ENCODE measurements at places on chromosomes 4 and X.
A peak's percentile ranks its signal among the peaks of the same experiment; 100 is the strongest.

- DNase-seq: no peak
Observed at GRCh38 chrX:154353172-154353843, 21.1 kb downstream of the FLNA start.

DNA sequence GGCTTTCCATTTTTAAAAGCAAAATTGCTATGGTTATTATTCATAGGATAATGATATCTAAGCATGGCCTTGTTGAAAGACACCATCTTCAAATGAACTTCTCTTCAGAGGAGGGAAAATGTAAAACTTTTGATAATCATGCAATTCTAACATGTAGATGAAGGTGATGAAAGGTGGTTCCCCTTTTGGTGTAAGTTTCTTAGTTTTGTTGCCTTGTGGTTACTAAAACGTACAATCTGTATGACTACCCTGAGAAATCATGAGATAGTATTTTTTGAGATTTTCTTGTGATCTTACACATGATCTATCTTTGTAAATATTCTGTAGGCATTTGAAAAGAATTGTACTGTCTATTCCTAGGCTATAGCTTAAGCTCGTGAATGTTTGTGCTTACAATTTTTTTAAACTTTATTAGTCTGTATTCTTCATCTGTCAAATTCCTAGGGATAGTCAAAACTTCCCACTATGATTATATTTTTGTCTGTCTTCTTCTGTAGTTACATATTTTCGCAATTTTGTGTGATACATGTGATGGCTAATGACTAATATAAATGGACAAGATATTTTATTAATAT is 47.5 kb downstream of the PTPN13 start:
- DNase-seq: no peak

DNA sequence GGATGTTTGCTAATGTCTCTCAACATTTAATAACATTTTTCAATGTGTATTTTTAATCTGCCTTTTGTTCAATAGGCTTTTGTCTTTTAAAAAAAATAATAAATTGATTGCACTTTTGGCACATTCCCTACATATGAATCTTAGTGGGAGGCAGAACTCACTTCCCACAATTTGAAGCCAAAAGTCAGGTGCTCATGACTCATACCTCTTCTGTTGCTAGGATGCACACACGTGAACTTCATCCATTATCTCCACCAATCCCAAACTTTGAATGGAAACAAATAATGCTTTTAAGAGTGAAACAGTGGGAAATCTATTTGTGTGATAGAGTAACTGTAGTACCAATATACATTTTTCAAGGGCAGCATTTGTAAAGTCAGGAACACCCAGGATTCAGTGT is 260.5 kb downstream of the IQCM start:
- DNase-seq: no peak

DNA sequence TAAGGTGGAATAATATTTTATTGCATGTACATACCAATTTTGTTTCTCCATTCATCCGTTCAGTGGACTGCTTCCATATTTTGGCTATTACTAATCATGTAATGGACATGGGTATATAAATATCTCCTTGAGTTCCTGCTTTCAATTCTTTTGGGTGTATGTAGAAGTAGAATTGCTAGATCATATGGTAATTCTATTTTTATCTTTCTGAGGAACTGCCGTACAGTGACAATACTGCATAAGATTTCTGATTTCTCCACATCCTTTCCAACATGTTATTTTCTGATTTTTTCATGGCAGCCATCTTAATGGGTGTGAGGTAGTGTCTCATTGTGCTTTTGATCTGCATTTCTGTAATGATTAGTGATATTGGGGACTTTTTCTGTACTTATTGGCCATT is 19.2 kb downstream of the ALPK1 start:
- DNase-seq: no peak

GRCh38 chr4:142566777-142567176 is 279.3 kb downstream of the INPP4B start:
- no peak for DNase-seq

DNA sequence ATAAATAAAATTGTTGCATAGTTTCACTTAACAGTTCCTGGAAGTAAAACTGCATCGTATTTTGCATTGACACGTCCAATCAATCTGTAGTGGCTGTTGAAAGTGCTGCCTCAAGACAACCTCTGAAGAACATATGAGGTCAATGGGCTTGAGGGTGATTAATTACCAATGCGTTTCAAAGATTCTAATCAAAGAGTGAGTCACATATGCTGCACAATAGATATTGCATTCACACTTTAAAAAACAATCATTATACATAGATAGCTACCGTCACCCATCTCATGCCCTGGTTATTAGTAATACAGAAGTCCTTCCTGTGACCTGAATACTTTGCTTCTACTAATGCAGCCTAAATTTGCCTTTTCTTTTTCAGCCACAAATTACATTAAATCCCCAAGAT is 743.3 kb upstream of the SLIT2 start:
- DNase-seq: no peak

GRCh38 chrX:93985344-93986307 is 311.6 kb downstream of the FAM133A start:
- DNase-seq: no peak

DNA sequence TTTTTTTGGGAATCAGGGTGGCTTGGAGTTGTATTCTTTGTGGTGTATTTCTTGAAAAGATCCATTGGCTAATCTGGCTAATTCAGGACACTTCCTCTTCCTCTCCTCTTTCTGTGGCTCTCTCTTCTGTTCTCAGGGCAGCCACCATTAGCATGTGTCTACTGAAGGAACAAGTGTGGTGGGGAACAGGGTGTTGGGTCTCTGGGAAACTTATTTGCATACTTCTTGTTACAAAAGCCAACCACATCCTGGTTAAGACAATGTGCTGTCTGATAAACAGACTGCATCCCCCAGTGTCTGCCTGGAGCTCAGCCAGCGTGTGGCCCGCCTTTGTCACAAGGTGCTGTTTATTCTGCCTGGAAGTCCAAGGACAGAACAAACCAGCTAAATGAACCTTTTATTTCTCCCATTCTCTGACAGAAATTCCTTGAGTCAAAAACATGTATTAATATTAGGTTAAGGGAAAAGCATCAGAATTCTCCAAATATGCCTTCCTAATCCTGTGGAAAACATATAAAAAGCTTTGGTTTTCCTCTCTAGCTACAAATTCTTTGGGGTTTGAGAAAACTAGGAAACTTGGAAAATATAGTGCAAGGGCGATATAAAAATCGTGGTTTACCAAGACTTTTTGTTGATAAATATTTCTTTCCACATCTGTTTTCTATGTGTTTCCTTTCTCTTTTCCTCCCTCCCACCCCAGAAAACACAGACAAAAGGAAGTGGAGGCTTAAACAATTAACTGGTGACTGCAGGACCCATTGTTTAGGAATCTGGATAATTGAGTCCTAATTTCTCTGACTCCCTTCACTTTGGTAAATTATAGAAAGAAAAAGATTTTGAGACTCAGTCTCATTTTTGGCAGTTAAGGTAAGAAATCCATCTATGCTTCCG is 203.6 kb downstream of the SPRY1 start:
- no peak for DNase-seq

DNA sequence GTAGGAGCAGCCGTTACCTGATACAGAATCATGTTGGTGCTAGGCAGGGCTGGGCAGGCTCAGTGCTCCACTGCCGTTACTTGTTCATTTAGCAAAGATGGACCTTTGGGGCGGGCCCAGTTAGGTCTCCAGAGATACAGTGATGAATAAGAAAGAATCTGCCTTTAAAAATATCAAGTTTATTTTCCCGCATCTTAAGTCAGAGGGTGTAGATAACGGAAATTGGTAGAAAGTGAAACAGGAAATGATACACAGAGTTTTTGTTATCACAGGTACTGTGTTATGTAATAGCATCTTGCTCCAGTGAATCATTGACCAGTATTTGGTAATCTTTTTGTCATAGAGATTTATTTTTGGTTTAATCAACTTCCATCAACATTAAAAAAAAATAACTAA is 5.5 kb downstream of the TMEM131L start:
- no peak for DNase-seq

DNA sequence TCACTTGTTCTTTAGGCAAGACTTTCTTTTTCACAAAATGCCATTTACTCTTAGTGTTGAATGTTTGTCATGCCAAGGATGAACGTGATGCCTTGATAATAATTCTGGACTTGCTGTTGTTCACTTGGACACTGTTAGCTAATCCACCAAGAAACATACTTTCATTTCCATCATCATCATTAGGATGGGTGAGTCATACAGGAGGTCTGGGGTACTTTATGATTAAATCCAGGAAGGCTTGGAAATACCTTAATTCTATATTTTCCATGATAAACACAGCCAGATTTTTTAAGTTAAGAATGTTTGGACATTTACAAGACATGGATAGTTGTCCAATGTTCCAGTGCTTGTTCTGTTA is 260.7 kb upstream of the GIMD1 start:
- peak; percentile 58 for DNase-seq

- no peak for DNase-seq
Observed at GRCh38 chr4:75729836-75730235, 5.5 kb downstream of the USO1 start.

- DNase-seq: no peak
Observed at GRCh38 chr4:183347566-183347965, 25.3 kb upstream of the CLDN24 start.

GRCh38 chr4:10441512-10441911 is 15.7 kb downstream of the ZNF518B start:
- no peak for DNase-seq

DNA sequence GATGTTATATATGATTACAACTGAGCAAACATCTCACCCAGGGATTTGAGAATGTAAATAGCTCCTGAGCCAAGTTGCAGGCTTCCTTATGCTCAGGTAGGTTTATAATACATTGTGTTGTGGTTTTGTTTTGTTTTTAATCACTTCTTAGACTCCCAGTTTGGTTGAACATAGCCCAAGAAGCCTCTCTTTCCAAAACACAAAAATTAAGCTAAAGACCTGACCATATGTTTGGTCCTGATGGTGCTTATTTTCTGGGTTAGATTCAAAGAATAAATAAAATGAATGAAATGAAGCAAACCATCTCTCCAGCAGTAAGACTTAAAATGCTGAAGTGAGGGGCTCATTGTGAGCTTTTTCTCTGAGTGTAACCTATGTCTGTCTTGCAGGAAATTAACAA is 93.5 kb downstream of the GRXCR1 start:
- no peak for DNase-seq

- no peak for DNase-seq
Observed at GRCh38 chrX:48532161-48532560, 7.4 kb upstream of the TBC1D25 start.

- DNase-seq: no peak
Observed at GRCh38 chr4:152687974-152688599, 8.3 kb upstream of the TMEM154 start.

DNA sequence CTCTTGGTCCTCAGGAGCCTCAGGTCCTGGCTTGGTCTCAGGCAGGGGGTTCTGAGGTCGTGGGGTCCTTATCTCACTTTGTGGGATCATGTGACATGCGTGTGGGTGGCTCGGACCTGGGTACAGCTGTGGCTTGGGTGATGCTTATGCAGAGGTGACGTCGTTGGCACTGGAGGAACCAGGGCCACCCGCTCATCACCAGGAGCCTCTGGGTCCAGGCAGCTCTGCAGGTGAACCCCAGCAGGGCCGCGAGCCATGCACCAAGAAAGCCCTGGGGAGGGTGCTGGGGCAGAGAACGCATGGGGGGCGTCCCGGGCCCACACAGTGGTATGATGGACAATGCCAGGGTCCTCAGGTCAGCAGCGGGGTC is 8.7 kb downstream of the ATP5ME start:
- DNase-seq: no peak

DNA sequence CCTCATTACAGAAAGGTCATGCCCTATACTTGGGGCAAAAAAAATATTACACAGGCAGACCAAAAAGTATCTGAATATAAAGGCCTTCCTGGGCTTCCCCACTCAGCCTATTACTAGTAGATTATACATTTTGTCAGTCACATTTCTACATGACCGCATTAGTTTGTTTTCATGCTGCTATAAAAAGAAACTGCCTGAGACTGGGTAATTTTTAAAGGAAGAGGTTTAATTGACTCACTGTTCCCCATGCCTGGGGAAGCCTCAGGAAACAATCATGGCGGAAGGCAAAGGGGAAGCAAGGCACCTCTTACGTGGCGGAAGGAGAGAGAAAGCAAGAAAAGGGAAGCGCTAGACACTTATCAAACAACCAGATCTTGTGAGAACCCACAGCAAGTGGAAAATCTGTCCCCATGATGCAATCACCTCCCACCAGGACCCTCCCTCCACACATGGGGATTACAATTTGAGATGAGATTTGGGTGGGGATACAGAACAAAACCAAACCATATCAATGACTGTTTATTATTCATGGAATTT is 1312.0 kb downstream of the PCDH7 start:
- no peak for DNase-seq

- DNase-seq: no peak
Observed at GRCh38 chr4:181799561-181800069, 443.6 kb upstream of the TENM3 start.

DNA sequence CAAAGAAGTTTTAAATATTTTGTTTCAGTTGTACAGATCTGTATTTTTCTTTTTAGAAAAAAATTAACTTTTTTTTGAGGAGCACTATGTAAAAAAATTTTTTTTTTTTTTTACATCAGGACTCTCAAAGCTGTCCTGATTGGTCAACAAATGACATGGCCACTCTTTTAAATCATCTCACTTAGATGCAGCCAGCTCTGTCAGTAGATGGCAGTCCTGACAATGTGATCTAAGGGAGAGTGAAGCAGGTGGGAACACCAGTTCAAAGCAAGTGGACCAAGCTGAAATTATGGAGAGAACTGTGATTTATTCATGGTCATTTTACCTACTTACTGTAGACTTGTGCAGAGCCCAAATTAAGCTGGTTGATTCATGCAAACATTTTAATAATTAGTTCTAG is 174.7 kb upstream of the GPRIN3 start:
- peak; percentile 22 for DNase-seq

GRCh38 chrX:44675362-44676024 is 132.8 kb upstream of the FUNDC1 start:
- DNase-seq: peak; percentile 73

GRCh38 chr4:147958489-147959065 is 226.7 kb downstream of the ARHGAP10 start:
- no peak for DNase-seq

- DNase-seq: no peak
Observed at GRCh38 chr4:101651778-101652177, 138.8 kb upstream of the BANK1 start.

DNA sequence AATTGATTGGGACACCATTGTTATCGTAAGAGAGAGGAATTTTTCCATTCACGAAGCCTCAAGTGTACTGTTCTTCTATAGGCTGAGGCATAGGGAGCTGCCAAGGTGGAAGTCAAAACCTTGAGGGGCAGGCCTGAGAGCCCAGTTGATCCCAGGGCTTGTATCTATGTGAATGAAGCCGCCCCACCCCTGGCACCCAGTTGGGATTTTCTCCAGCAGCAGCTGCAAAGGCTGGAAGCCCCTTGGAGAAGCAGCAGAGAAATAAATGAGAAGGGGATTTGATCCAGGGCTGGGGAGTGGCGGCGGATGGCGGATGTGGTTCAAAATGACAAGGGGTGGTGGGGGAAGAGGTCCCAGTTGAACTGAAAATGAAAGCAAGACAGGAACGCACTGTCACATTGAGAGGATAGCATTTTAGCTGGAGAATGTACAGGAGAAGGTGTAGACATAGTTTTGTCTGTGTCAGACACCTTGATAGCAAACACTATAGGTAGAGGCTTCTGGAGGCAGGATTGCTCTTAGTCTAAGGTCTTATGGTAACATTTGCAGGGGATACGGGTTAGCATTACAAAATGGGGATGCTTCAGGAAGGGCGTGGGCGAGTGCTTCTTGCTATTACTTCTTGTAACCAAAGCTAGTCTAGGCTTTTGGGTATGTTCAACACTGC is 32.6 kb downstream of the DOCK11 start:
- DNase-seq: no peak
